LNCaP clone FGC (cell line): ENCODE measurements at places on chromosomes 5 and 9.
A peak's percentile ranks its signal among the peaks of the same experiment; 100 is the strongest.

DNA sequence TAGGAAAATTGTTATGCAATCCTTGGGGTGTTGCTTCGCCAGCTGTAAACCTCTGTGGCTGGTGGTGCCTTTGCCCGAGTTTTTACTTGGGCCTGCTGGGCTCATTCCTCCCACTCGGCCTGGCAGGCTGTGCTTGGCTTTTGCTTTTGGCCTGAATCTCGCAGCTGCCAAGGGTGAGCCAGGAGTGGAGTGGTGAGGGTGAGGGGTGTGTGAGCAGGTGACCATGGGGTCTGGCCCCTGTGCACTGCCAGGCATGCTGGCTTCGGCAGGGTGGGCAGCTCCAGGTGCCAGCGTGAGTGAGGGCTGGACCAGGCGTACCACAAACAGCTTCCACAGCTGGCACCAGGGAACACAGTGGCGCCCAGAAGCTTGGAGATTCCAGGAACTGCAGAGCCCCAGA lies 12.6 kb upstream of the DHFR start:
- DNase-seq, result no peak

DNA sequence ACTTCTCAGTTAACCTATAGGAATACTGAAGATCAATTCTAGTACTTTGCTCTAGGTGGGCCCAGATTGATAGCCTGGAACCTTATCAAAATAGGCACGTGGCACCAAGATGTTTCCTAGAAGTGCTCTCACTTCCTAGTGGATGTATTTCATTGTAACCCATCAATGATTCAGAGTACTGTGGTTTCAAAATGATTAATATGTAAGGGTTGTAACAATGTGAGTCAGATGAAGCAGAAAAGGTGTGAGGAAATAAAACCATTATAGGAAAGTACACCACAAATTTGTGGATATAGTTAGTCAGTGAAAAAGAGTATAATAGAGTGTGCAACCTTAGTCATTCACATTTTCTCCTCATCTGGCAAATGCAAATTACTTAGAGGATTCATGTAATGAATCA lies 177.3 kb upstream of the FST start:
- no peak for DNase-seq

- DNase-seq, result no peak
Measured at GRCh38 chr5:164763206-164763605, 1257.8 kb downstream of the MAT2B start.

GRCh38 chr5:87340716-87341115 lies 72.0 kb downstream of the CCNH start:
- DNase-seq, result no peak

GRCh38 chr5:38207343-38207742 lies 51.0 kb upstream of the EGFLAM start:
- no peak for DNase-seq

GRCh38 chr5:136906545-136906944 lies 541.2 kb upstream of the TRPC7 start:
- DNase-seq, result no peak

- DNase-seq, result no peak
Measured at GRCh38 chr5:164053123-164053522, 547.7 kb downstream of the MAT2B start.

DNA sequence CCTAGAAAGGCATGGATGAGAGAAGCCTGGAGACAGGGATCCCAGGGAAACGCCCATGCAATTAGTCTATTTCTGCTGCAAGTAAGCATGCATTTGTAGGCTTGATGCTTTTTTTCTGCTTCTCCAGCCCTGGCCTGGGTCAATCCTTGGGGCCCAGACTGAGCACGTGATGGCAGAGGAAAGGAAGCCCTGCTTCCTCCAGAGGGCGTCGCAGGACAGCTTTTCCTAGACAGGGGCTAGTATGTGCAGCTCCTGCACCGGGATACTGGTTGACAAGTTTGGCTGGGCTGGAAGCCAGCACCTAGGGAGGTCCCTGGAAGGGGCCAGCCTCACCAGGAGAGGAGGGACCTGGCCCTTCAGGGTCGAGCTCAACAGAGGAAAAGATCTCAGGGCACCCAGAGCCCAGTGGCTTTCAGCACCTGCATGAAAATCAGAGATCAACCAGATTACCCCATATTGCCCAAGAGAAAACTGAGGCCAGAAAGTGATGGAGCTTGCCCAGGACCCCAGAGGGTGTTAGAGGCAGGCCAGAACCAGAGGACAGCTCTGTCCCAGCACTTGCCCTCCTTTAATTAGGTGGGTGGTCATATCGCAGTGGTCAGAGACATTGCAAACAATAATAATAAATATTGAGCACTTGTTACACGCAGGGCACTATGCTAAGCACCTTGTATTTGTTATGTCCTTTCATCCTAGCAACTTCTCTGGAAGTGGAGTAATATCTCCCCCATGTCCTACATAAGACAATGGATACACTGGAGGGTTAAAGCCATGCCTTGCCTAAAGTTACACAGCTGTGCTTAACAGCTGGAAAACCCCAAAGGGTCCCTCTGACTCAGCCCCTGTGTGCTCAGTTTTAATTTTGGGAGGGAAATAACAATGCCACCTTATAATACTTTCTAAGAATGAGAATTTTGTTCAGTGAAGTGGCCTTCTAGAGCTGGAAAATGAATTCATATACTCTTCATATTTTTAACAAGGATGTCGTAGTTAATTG lies 67.1 kb downstream of the KLF4 start:
- peak; percentile 64 for DNase-seq

DNA sequence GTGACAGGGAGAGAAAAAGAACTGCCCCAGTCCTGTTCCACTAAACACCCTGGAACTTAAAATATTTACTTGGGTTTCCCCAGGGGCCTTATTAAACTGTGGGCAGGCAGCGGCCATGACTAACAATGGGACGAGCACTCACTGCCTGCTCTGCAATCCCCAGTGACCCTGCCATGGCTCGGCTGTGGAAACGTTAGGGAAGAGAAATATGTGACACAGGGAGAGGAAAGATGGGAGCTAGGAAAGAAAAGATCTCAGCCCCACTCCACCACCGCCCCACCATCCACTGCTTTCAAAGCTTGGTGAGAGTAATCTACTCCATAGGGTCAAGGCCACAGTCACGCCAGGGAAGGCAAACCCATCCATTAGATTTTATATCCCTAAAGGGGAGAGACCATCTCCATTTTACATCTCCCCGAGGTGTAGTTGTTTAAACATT lies 117.6 kb downstream of the EFNA5 start:
- no peak for DNase-seq
